ENCODE measurements at places on chromosomes 7 and 10. TPM values are rescaled to one million over a fixed set of nuclear protein-coding genes. Genes with fewer than 3 reads are reported as not detected.

The FAM20C gene
- not detected for polyA plus RNA-seq

DNA sequence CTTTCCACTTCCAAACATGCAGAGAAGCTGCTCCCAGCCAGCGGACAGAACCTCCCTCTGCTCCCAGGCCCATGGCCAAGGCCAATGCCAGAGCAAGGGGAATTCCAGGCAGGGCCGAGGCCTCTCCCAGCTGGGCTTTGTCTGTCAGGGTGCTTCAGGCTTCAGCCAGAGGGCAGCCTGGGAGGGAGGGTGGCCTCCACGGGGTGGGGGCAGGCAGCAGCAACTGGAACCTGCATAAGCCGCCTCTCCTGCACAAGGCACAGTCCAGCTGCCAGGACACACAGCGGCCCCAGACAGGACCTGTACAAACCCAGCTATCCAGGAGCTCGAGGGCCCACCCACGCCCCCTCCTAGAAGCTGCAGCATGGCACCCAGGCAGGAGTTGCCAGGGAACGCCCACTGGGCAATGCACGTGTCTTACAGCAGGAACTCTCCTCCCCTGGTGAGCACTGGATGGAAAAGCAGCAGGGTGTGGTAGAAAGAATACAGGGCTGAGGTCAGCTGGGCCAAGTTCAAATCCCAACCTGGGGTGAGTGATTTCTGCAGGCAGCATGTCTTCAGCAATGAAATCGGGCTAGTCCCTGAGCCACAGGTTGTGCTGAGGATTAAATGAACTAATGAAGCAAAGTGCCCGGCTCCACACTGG is 7.6 kb downstream of the FAM53B start:
- peak overlapping the region; percentile 61 for H3K27ac ChIP-seq
- H3K27me3 ChIP-seq, result no peaks in the 10 kb centered on the region
- peaks cover 100% of the 10 kb centered on the region for H3K4me1 ChIP-seq
- no peak for DNase-seq
- H3K4me3 ChIP-seq, result peak overlapping the region; percentile 8

DNA sequence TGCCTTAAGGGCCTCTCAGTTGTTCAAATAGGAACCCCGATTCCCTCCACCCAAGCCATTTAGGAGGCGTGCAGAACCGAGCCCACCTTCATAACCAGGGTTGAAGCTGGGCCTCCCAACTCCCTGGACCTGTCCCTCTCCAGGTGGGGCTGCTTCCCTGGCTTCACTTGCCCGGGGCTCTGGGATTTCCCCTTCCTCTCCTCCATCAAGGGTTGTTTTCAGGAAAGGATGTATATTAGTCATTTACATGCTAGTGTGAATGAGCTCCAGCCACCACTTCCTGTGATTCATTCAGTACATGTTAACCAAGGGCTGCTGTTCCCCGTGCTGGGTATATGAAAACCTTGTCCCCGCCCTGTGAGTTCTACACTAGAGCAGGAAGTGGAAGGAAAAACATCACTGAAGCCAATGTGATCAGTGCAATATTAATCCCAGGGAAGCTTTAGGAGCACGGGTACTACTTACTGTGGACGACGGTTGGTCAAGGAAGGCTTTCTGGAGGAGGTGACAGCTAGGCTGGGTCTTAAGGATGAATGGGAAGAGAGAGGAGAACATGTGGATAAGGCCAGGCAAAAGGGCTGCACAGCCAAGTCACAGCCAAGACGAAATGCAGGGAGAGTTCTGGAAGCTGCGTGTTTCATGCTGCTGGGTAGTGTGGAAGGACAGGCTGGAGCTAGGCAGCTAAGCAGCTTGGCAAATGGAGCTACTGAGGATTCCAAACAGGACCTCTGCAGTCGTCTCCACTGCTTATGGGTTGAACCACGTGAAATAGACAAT is 150.1 kb upstream of the SHH start:
- no peaks in the 10 kb centered on the region for H3K36me3 ChIP-seq
- no peak overlapping the region for H3K4me3 ChIP-seq
- no peak for DNase-seq
- no peaks in the 10 kb centered on the region for H3K27me3 ChIP-seq

GRCh38 chr7:114842551-114843065 is 79.3 kb upstream of the MDFIC start:
- no peak overlapping the region for H3K27ac ChIP-seq
- H3K27me3 ChIP-seq, result no peaks in the 10 kb centered on the region
- H3K4me3 ChIP-seq, result no peak overlapping the region
- no peaks in the 10 kb centered on the region for H3K36me3 ChIP-seq

The ELFN1 gene
- polyA plus RNA-seq, result not detected

- no peak overlapping the region for H3K27ac ChIP-seq
- no peaks in the 10 kb centered on the region for H3K36me3 ChIP-seq
- no peak for DNase-seq
- H3K4me3 ChIP-seq, result no peak overlapping the region
- H3K4me1 ChIP-seq, result no peaks in the 10 kb centered on the region
- no peaks in the 10 kb centered on the region for H3K27me3 ChIP-seq
Observed at GRCh38 chr10:34319197-34319846, 495.8 kb downstream of the PARD3 start.

DNA sequence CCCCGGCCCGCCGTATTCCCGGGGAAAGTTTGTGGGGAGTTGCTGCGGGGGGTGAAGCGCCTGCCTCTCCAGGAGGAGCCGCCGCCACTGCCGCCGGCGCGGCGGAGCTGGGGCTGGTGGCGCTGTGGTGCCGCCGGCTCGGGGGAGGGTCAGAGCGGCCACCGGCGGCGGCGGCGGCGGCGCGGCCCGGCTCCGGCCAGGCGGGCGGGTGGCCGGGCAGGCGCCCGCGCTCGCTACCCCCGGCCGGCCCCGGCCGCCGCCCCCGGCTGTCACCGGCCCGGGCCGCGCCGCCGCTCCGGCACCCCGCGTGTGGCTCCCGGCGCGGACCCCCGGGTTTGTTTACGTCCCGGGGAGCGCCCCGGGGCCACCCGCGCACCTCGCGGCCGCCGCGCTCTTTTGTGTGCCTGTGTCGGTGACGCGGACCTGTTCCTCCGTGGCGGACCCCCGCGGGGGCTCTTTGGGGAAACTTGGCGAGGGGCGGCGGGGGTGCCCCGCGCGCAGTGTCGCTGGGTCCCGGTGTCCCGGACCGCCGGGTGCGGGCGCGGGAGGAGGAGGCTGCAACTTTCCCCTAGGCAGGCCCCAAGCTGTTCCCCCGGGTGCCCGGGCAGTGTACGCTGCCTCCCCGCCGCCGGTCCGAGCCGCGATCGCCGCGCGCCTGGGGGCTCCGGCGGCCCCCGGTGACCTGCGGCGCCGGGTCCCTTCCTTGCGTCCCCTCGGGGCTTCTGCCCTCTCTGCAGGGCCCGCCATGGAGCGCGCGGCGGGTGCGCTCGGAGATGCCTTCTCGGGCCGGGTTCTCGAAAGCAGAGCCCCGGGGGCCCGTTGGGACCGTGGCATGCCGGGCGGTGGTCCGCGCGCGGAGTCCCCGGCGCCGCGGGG is 593 bp upstream of the CUX1 start:
- no peaks in the 10 kb centered on the region for H3K36me3 ChIP-seq
- no peak overlapping the region for H3K4me3 ChIP-seq
- H3K27ac ChIP-seq, result no peak overlapping the region
- no peak for DNase-seq
- peaks cover 10% of the 10 kb centered on the region for H3K27me3 ChIP-seq
- peaks cover 25% of the 10 kb centered on the region for H3K4me1 ChIP-seq

The LIPF gene
- not detected for polyA plus RNA-seq

GRCh38 chr10:115379064-115379463 is 285.9 kb downstream of the ATRNL1 start:
- no peak overlapping the region for H3K27ac ChIP-seq
- H3K4me3 ChIP-seq, result no peak overlapping the region
- no peak for DNase-seq
- H3K36me3 ChIP-seq, result no peaks in the 10 kb centered on the region
- H3K4me1 ChIP-seq, result no peaks in the 10 kb centered on the region
- H3K27me3 ChIP-seq, result no peaks in the 10 kb centered on the region

The PAPOLB gene
- not detected for polyA plus RNA-seq

The CRHR2 gene
- polyA plus RNA-seq, result not detected

DNA sequence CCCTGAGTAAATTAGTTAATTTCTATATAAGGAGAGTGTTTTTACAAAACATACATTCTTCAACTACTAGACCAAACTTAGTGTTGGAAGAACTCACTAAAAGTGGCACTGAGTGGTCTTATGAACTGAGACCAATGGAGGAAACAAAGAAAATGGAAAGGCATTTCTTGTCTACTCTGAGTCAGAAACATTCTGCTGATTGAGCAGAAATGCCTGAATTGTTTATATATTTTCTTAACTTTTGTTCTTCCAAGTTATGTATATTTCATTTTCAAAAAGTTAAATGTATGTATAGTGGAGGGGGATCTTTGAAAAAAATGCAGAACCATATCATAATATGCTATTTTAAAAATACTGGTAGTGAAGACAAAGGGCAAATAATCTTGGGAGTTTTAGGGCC is 320.7 kb downstream of the HGF start:
- no peak overlapping the region for H3K4me3 ChIP-seq
- H3K27ac ChIP-seq, result no peak overlapping the region
- H3K4me1 ChIP-seq, result no peaks in the 10 kb centered on the region
- DNase-seq, result no peak
- H3K36me3 ChIP-seq, result no peaks in the 10 kb centered on the region

- H3K27me3 ChIP-seq, result peaks cover 5% of the 10 kb centered on the region
- H3K36me3 ChIP-seq, result no peaks in the 10 kb centered on the region
- no peaks in the 10 kb centered on the region for H3K4me1 ChIP-seq
- no peak overlapping the region for H3K4me3 ChIP-seq
- no peak overlapping the region for H3K27ac ChIP-seq
Observed at GRCh38 chr7:121337398-121337797, 8.6 kb downstream of the WNT16 start.

The RNF32 gene
- polyA plus RNA-seq, result 5.4 TPM

- no peak for DNase-seq
- no peak overlapping the region for H3K27ac ChIP-seq
- no peaks in the 10 kb centered on the region for H3K4me1 ChIP-seq
Observed at GRCh38 chr10:75544386-75544785, 113.0 kb downstream of the LRMDA start.

- peaks cover 98% of the 10 kb centered on the region for H3K4me1 ChIP-seq
- H3K27ac ChIP-seq, result peak overlapping the region; percentile 92
- no peak for DNase-seq
Observed at GRCh38 chr7:139094596-139094995, 14.9 kb downstream of the ZC3HAV1 start.

DNA sequence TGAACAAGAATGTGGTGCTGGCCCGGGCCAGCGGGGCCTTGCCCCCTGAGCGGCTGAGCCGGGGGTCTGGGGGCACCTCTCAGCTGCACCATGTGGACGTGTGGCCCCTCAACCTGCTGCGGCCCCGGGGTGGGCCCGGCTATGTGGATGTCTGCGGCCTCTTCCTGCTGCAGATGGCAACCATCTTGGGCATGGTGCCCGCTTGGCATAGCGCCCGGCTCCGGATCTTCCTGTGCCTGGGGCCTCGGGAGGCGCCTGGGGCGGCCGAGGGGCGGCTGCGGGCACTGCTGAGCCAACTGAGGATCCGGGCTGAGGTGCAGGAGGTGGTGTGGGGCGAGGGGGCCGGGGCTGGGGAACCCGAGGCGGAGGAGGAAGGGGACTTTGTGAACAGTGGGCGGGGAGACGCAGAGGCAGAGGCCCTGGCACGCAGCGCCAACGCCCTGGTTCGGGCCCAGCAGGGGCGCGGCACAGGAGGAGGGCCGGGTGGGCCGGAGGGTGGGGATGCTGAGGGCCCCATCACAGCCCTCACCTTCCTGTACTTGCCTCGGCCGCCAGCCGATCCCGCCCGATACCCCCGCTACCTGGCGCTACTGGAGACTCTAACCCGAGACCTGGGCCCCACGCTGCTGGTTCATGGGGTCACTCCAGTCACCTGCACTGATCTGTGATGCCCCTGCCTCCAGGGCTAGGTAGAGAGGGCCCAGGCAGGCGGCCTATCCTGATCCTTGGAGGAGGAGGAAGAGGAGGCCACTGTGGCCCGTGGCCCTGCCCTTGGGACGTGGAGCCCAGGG is 1.1 kb upstream of the TRIP6 start:
- no peaks in the 10 kb centered on the region for H3K27me3 ChIP-seq
- H3K27ac ChIP-seq, result peak overlapping the region; percentile 55
- peak; percentile 36 for DNase-seq
- H3K36me3 ChIP-seq, result peaks cover 20% of the 10 kb centered on the region

The SLC26A5 gene
- not detected for polyA plus RNA-seq

DNA sequence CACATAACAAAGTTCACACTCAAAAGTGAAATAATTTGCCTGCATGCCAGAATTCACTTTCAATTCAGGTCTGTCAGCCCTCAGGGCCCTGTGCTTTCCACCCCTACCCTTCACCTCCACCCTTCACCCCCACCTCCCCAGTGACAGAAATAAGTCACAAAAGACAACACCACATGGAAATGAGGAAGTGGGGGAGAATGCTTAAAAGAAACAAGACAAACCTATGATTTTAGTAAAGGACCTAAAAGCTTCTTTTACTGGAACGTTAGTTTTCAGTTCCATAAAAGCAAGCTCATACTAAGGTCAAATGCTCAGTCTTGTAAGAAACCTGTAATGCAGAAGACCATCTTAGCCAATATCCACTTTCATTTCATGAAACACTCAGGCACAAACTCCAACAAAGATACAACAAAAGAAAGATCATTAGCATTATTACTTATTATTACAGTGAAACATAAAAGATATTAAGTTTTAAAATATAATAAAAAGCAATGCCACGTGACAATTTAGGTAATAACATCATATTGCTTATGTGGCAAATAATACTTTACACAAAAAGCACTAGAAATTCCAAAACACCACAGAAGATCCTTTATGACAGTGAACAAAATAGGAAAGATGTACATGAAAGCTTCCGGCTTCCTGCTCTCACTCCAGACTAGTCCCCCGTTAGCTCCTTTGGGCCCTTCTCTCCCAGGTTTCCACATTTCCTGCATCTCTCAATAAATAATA is 112.1 kb downstream of the LMBR1 start:
- DNase-seq, result no peak
- H3K4me3 ChIP-seq, result no peak overlapping the region
- no peaks in the 10 kb centered on the region for H3K27me3 ChIP-seq
- H3K4me1 ChIP-seq, result no peaks in the 10 kb centered on the region

- H3K27me3 ChIP-seq, result no peaks in the 10 kb centered on the region
- H3K27ac ChIP-seq, result peak overlapping the region; percentile 85
- H3K4me1 ChIP-seq, result peaks cover 69% of the 10 kb centered on the region
- H3K36me3 ChIP-seq, result peaks cover 4% of the 10 kb centered on the region
- DNase-seq, result peak; percentile 58
Observed at GRCh38 chr7:105677817-105678573, 96.7 kb upstream of the EFCAB10 start.

GRCh38 chr10:124003871-124004662 is 89.3 kb downstream of the CHST15 start:
- H3K27me3 ChIP-seq, result no peaks in the 10 kb centered on the region
- no peak overlapping the region for H3K4me3 ChIP-seq
- no peaks in the 10 kb centered on the region for H3K36me3 ChIP-seq
- no peak overlapping the region for H3K27ac ChIP-seq

The GCK gene
- polyA plus RNA-seq, result 1.2 TPM

GRCh38 chr10:4396401-4397283 is 429.4 kb upstream of the AKR1E2 start:
- H3K27ac ChIP-seq, result no peak overlapping the region
- no peaks in the 10 kb centered on the region for H3K36me3 ChIP-seq
- no peak for DNase-seq
- no peaks in the 10 kb centered on the region for H3K4me1 ChIP-seq
- no peak overlapping the region for H3K4me3 ChIP-seq

- no peaks in the 10 kb centered on the region for H3K36me3 ChIP-seq
- H3K27me3 ChIP-seq, result no peaks in the 10 kb centered on the region
- H3K4me1 ChIP-seq, result no peaks in the 10 kb centered on the region
- no peak overlapping the region for H3K27ac ChIP-seq
- no peak for DNase-seq
Observed at GRCh38 chr7:29228289-29229011, 33.9 kb downstream of the CHN2 start.

- no peak for DNase-seq
- H3K4me3 ChIP-seq, result no peak overlapping the region
- no peaks in the 10 kb centered on the region for H3K36me3 ChIP-seq
- H3K4me1 ChIP-seq, result no peaks in the 10 kb centered on the region
- peaks cover 14% of the 10 kb centered on the region for H3K27me3 ChIP-seq
- H3K27ac ChIP-seq, result no peak overlapping the region
Observed at GRCh38 chr10:22391600-22391999, 46.3 kb downstream of the SPAG6 start.

The PPP2R2D gene
- 48.1 TPM for polyA plus RNA-seq
